Activated CD8-positive, alpha-beta memory T cell treated with anti-CD3 and anti-CD28 coated beads for 4 hours (primary cell): ENCODE measurements at places on chromosomes 11 and 22.

GRCh38 chr11:1727861-1728260, 22.5 kb downstream of the IFITM10 start:
- no peak for DNase-seq

DNA sequence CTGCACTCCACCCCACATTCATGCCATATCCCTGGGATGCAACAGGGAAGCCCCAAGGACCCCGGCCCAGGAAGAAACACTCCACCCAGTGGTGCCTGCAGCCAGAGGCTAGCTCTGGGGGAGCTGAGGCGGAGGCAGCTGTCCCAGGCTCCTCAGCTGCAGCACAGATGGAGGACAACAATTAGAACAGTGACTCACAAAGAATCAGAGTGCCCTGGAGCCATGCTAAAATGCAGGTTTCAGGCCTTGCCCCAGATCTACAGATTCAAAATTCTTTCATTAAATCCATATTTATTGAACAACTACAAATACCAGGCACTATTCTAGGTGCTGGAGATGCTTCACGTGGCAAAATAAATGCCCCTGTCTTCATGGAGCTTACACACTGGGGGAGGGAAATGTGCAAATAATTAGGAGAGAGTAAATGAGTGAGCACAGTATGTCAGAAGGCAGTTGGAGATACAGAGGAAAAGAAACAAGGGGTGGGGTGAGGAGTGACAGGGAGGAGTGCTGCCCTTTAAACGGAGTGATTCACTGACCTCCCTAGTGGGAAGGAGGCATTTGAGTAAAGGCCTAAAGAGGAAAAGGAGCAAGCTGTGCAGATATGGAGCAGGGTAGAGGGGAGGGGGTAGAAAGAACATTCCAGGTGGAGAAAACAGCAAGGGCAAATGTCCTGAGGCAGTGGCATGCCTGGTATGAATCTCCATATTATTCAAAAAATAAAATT, 73.3 kb upstream of the CSNK2A3 start:
- no peak for DNase-seq

DNA sequence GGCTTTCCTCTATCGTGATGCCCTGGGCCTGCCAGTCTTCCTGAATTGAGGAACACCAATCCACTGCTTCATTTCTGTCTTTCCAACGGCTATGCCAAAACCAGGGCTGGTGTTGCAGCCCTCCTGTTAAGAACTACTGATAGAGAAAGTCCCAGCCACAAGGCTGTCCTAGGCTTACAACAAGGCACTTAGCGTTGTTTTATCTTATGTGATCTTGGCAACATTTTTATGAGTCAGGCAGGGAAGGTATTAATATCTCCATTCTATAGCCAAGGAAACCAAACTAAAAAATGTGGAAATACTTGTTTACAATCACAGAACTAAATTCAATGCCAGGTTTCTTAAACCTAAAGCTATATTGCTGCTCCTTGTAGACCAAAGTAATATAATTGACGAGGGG, 89.9 kb upstream of the AMOTL1 start:
- no peak for DNase-seq

- no peak for DNase-seq
These were observed 559.1 kb downstream of the FAM181B start for GRCh38 chr11:82174610-82175009.

- DNase-seq, result no peak
These were observed 1.6 kb downstream of the NR1H3 start for GRCh38 chr11:47259232-47259977.

DNA sequence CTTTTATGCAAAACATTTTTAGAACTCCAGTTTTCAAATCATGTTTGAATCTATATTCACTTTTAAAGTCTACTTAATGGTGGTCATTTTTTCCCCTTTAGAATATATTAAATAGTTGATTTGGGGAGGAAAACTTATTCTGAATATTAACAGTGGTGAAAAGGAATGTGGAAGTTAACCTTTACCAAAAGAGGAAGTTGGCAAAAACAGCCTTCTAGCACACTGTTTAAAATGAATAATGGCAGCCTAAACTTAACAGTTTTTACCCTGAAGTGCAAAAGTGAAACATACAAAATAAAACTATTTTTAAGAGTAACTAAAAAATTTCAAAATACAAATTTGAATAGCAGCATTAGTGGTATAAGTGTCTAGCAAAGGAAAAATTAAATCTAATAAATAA, 86.4 kb downstream of the GRK3 start:
- DNase-seq, result no peak

DNA sequence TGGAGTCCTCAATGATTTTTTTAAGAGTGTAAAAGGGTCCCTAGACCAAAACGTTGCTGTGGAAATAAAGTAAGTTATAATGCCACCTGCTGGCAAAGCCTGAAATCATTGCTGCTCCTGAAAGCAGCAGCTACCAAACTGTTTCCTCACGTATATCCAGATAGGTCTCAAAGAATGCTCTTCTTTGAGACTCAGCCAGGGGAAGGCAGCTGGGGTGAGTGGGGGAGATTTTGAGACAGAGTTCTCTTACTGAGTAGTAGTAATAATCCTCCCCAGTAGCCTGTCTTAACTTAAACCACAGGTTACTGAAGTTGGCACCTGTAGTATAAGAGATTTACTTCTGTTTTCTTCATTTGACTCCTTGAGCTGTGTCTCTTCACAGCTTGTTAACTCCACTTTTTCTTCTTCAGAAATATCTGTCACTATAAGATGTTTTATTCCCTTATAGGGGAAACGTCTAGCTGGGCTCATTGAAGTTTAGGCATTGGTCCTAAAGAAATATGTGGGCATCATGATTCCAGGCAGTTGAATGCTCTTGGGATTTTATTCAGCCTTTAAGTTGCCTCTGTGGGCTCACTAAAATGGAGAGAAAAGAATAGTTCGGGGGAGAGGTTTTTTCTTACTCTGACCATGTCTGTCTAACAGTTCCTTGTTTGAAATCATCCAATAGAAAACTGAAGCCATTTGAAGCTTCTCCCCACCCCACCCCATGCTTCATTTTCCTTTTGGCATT, 77.9 kb downstream of the BTBD10 start:
- no peak for DNase-seq

- DNase-seq, result no peak
These were observed 73.7 kb downstream of the PDE2A start for GRCh38 chr11:72600557-72600956.

DNA sequence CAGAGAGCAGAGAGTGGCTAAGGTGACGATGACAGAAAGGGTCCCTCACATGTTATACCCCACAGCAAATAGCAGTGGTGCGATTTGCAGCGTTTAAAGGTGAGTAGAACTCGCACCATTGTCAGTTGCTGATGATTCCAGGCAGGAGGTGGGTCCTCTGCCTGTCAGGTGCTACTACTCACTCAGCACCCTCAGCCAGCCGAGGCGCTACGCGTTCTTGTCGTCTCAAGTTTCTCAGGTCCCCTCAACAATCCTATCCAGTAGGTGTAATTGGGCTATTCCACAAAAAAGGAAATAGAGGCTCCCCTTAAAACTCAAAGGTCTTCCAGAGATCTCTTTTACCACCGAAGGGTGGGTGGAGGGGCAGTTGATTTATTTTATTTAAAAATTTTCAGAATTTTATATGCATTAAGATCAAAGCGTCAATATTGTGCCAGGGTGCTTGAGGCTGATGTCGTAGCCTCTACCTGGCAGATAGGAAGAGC, 18.3 kb downstream of the ELF5 start:
- no peak for DNase-seq

GRCh38 chr11:43547889-43548381, 132.6 kb upstream of the HSD17B12 start:
- no peak for DNase-seq

GRCh38 chr22:39405346-39406085, 5.9 kb downstream of the TAB1 start:
- DNase-seq, result no peak

DNA sequence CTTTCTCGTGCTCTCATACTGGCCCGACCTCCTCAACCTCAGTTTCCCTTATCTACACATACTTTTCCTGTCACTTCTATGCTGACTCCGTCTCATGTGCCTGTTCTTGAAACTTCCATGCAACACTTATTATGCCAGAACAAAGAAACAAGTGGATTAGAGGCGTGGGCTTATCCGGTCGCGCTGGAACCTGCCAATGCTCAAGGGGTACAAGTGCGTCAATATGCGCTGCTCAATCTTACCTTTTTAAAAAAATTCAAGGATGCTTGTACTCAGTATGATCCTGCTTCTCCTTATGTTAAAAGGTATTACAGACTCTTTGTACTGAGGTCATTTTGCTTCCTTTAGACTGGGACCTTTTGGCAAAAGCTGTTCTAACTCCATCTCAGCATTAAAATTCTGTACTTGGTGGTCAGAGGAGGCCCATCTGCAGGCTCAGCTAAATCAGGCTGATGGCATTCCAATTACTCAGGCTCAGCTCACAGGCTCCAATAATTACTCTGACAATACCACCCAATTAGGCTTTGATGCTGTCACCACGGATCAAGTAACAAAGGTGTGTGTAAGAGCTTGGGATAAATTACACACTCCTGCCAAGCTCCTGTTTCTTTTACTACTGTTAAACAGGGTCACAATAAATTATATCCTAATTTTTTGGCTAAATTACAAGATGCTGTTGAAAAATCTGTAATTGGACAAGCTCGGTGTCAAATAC, 26.3 kb upstream of the ALDH3B2 start:
- DNase-seq, result no peak

- DNase-seq, result no peak
These were observed 55.5 kb downstream of the CSNK2A3 start for GRCh38 chr11:11297578-11297977.

DNA sequence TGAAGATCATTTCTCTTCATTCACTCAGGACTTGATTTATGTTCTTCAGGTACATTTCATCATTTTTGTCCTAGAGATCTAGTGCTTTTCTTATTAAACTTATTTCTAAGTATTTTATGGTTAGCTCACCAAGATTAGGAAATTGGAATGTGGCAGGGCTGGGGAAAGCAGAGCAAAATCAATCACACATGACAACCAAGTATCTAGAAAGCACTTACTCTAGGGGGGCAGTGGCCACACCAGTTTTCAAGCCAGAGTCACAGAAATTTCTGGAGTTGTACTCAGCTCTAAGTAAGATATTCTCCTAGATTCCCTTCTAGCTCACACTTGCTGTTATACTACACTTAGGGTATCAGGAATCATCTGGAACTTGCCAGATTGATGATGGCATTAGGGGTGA, 33.3 kb upstream of the MYEOV start:
- no peak for DNase-seq

DNA sequence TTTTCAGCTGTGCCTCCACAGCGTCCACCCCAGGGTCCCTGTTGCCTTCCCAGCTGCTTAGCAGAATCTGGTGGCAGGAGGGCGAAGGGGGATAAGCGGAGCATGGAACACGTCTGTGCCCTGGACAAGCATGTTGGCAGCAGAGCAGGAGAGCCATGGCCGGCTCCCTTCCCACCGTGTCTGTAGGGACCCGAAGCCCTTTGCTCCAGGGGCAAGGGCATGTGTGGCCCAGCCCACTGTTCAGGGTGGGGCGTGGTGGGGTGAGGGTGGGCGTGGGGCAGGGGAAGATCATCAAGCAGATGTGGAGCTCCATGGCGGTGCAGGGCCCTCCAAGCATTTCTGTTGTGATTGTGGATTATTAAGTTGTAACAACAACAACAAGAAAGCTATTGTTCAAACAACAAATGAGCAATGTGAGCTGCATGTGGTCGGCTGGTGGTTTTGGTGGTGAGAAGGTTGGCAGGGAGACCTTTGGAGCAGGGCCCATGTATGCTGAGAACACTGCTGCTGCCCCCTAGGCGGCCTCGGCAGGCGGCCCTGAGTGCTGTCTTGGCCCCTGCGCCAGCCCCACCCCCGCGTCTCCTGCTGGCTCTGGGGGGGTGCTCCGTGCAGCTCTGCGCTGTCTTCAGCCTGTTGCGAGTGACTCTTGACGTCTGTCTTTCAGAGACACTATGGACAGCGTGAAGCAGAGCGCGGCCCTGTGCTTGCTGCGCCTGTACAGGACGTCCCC, 50.9 kb downstream of the AP2A2 start:
- DNase-seq, result no peak

DNA sequence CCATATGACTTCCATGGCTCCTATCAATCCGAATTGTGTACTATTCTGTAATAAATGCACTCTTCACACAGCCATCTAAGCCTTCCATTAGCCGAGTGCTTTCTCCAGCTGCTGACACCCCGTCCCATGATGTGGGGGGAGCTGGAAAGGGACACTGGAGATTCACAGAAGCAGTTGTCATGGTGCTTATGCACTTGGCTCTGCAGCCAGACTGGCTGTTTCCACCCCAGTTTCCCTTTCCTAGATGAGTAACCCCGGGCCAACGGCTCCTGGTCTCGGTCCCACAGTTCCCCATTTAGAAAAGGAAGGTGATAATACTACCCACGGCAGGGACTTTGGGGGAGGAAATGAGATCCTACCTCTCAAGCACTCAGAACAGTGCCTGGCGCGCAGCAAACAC, 244.9 kb upstream of the SYN3 start:
- DNase-seq, result no peak

- DNase-seq, result no peak
These were observed 2.4 kb downstream of the ALX4 start for GRCh38 chr11:44307340-44308099.

GRCh38 chr22:31490496-31490925, 869 bp upstream of the EIF4ENIF1 start:
- no peak for DNase-seq

DNA sequence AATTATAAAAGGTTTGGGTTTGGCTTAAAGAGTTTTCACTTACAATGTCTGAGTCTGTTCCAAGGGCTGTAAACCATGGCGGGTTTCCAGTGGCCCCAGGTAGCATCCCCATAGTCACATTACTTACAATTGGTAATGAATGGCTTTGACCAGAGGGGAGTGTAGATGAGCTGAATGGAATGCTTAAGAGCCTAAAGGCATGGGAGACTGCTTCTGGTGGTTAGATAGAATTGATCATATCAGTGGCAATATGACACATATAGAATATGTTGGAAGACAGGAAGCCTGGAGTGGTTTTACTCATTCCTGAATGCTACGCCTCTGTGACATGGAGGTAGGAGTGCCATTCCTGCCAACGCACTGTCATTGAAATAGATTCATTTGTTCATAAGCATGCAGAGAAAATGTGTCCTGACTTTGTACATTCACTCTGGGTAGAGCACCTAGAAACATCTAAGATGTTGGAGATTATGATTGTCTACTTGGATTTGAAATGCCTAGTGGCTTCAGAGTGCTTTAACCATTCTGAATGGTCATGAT, 183.3 kb downstream of the BLID start:
- no peak for DNase-seq

- no peak for DNase-seq
These were observed 3.7 kb downstream of the PTS start for GRCh38 chr11:112229746-112230433.

DNA sequence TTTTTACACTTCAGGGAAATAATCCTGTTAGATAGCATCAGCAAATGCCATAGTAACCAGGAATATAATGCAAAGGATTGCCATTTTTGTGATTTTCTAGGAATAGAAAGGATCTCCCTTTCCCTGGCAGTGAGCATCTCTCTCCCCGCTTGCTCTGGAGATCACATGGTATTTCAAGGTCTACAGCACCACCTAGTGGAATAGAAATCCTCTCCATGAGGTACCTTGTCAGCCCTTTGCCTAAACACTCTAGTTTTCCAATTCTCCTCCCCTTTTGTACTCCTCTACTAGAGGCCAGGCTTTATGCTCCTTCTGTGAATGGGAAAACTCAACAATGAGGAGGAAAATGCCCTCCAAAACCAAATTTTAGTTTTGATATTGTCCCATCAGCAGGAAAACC, 78.4 kb downstream of the XRRA1 start:
- no peak for DNase-seq

- DNase-seq, result no peak
These were observed 59.3 kb downstream of the C11orf58 start for GRCh38 chr11:16797776-16798175.

GRCh38 chr22:25833676-25834075, 91.7 kb downstream of the MYO18B start:
- DNase-seq, result no peak
